ENCODE measurements at places on chromosomes 2 and 18.
A peak's percentile ranks its signal among the peaks of the same experiment; 100 is the strongest.

DNA sequence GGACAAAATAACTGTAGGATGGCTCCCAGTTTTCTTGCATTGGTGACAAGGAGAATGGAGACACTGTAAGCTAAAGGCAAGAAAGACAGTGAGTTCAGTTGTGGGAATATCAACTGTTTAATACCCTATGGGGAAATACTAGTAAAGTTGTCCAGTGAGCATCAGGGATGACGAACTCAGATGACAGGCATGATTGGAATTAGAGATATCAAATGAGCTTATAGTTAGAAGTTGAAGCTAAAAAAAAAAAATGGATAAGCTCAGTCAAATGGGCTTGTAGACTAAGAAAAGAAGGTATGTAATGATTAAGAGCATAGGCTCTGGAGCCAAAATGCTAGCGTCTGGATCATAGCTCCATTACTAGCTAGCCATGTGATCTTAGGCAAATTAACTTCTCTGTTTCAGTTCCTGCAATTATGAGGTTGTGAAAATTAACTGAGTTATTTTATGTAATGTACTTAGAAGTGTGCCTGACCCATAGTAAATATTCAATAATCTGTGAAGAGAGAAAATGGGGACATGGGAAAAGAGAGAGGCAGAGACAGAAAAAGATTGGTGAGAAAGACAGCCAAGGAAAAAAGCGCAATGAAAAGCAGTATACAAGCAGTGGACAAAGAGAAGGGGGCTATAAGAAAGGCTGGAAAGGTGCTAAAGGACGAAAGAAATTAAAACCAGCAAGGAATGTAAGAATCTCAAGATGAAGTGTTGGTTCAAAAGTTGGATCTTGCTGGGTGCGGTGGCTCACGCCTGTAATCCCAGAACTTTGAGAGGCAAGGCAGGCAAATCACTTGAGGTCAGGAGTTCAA lies 95.7 kb upstream of the SLC39A10 start:
- DNase-seq, result no peak

DNA sequence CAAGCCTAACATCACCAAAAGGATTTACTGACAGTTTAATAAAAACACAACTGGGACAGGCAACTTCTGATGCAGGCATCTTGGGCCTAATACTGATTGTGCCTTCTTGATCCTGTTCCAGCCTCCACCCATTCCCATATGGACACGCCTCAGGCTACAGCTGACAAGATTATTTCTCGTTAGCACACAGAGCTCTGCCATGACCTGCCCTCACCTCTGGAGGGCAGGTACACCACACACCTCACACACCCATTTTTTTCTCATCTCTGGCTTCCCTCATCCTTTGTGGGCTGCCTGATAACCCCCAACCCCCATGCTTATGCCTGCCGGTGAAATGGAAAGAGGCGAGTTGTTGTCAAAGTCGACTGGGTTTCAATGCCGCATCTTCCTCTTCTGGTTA lies 147.0 kb downstream of the ANTXR1 start:
- DNase-seq, result no peak

DNA sequence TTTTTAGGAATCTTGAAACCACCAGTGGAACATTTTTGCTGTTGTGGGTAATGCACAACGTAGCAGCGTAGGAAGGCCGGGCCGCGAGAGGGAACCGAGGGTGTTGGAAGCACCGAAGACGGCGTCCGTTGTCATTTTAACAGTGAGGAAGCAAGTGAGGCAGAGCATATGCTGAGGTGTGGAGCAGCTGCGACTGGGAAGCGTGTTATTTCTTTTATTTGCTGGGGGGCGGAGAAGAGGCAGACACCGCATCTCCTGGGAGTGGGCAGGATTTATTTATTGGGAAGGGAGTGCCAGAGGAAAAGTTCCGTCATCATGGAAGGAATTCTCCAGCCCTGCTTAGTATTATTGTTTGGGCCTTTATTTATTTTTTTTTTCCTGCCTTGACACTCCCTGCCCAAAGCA lies 232.8 kb downstream of the KLHL29 start:
- no peak for DNase-seq

DNA sequence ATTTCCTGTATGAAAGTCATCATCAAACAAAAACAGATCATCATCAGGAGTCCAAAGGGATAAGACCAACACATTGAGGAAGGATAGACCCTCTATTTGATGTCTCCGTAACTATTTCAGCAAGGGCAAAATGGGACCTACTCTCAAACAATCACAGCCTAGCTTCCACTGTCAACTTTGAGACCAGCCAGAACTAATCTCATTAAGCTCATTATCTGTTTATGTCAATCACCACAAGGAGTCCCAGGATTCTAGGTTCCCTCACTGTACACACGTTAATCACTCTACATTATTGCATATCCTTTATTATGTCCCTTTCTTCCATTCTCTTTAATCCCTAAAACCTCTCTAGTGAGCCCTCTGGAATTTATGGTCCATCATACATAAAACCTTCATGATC lies 370.3 kb upstream of the LINC00305 start:
- DNase-seq, result no peak

DNA sequence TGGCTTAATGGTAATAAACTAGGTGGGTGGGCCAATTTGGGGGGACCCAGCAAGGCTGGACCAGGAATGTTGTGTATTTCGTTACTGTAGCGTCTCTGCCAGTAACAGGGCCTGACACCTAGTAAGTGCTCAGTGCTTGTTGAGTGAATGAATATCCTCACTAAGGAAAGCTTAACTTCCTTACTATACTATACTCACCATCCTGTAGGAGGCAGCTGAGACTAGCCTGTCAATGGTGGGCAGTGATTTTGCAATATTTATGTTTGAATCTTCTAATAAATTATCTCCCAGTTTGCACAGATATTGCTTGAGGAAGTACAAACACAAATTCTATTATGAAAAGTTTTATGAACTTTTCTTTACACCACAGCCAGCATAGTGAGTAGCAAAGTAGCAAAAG lies 370.7 kb upstream of the SYT4 start:
- DNase-seq, result no peak

DNA sequence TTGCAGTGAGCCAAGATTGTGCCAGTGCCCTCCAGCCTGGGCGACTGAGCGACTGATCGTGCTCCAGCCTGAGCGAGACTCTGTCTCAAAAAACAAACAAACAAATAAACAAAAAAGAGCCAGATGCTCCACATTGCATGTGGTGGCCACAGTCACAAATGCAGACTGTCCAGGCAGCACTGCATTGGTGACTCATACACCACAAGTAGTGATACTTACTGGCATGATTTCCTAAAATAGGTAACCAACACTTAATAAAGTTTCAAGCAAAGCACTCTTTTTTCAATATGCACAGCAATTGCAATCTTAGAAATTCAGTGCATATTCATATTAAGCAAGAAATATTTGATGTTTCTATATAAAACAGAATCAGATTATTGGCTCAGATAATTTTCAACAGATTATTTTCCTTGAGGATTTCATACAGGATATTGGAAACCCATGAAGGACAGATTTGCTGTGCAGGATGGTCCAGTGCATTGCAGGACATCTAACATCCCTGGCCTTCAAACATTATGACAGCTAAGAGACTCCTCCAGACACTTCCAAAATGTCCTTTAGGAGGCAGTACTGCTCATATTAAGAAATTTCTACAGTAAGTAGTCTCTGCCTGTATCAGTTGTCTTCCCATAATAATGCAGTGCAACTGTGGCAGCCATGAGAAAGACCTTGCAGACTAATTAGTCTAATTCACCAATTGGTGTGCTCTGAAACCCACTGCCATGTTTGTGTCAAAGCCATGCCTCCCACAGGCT lies 10.5 kb upstream of the SLC1A4 start:
- DNase-seq, result peak; percentile 22

DNA sequence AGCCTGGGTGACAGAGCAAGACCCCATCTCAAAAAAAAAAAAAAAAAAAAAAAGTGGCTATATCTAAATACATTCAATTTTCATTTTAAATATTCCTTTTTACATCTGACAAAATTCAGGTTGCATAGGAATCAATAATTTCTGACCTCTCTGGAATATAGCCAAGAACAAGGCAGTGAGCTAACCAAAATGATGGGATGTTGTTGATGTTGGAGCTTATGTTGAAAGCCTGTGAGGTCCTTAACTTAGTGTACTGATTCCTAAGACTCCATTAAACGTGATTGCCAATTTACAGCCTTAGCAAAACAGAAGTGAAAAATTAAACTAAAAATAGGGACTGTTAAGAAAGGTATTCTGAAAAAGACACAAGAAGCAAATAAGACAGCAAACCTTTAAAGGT lies 109.6 kb downstream of the MEP1B start:
- no peak for DNase-seq

- DNase-seq, result no peak
Measured at GRCh38 chr2:86671337-86671981, 47.8 kb upstream of the RNF103 start.

DNA sequence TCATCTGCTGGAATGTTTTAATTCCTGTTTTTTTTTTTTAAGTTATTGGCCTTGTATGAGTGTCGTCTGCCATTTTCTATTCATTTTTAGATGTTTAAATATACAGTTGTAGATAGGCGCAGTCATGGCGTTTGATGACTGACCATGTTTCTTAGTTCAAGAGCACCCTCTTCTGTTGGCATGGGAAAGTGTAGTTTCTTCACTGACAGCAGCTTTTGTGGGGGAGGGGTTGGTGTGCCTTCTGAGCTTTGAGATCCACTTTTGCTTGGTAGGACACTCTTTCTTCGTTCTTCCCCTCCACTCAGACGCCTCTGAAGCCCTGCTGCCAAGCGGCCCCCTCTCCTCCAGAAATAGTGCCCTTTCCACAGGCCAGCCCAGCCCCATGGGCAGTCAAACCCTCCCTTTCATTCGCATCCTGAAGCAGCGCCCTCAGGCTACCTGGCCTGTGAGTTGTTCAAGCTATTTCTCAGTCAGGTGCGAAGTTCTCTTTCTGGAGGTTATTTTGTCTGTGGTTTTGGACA lies 492.0 kb downstream of the TNS1 start:
- peak; percentile 63 for DNase-seq

GRCh38 chr2:170206246-170206645 lies 28.3 kb downstream of the MYO3B start:
- DNase-seq, result no peak

DNA sequence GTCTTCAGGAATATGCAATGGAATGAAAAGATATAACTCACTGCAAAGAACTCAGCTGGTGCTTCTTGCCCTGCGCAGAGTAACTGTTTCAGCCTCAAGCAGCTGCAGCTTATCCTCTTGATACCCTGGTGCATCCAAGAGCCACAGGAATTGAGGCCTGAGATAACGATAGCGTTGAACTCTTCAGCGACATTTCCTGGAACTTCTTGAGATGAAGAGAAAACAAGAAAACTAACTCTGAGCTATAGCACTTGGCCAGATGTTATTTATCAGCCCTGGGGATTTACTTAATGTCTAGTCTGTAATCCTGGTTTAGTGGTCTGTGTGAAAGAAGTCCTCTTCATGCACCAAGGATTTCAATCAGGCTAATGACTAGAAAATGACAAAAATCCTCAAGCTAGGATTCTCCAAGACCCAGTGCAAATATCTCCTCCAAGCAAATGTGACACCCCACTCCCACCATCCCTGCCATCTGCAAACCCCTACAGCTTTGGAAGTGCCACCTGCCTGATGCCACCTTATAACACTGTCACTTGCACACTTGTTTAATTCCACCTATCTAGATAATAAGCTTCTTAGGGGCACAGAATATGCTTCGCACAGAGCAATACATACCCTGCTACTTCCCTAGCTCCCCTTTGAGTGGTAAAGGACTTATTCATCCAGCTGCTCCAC lies 40.6 kb downstream of the EHD3 start:
- no peak for DNase-seq

DNA sequence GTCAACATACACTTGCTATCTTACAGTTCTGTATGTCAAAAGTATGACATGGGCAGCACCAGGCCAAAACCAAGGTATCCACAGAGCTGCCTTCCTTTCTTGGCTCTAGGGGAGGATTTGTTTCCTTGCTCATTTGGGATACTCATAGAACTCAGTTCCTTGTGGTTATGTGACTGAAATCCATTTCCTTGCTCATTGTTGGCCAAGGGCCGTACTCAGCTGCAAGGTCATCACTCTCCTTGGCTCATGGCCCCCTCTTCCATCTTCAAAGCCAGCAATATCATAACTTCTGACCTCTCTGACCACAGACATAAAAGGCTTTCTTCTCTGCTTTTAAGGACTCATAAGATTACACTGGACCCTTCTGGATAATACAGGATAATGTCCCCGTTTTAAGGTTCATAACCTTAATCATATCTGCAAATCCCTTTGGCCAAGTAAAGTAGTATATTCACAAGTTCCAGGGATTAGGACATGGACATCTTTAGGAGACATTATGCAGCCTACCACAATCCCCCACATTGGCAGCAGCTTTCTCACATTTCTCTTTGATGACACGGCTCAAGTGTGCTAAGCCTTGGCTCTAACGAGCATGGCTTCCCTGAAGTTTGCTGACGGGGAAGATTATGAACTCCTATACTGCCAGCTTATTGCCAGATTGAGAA lies 20.9 kb downstream of the TMEM237 start:
- no peak for DNase-seq

- no peak for DNase-seq
Measured at GRCh38 chr2:74843899-74844298, 10.0 kb downstream of the HK2 start.

DNA sequence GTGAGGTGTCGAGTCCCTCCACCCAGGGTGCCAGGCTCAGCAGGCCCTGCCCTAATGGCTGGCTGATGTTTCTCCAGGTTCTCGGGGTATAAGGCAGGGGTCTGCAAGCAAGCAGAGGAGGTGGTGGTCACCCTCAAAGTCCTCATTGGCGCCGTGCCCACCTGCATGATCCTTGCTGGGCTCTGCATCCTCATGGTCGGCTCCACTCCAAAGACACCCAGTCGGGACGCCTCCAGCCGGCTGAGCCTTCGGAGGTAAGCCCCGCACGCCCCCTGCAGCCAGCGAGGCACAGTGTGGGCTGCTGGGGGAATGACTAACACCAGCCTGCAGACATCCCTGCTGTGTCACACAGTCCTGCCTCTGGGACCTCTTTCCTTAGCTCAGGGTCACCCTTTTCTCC lies 14.1 kb downstream of the MFSD2B start:
- no peak for DNase-seq

DNA sequence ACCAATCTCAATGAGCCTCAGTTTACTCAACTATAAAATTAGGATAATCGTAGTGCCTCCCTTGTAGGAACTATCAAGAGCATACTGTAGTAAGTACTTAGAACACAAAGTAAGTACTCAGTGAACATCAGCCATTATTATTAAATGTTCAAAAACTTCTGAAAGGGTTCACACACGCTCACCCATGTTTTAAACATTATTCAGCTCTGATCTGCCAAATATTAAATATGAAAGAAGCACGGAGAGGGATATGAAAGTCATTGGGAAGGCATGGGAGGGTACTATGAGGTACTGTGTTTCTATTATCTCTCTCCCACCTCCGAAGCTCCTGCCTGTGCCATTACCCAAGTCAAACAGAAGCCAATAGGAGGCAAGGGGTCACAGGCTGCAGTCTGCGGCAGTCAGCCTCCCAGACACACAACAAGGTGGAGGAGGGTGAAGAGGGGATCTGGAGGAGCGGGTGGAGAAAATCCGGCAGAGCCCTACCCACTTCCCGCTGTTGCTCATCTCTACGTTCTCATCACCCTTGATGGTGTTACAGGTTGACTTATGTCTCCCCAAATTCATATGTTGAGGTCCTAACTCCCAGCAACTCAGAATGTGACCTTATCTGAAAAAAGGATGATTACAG lies 2.0 kb upstream of the TBC1D8 start:
- DNase-seq, result no peak

- DNase-seq, result no peak
Measured at GRCh38 chr18:42730272-42730671, 385.2 kb downstream of the RIT2 start.

- DNase-seq, result no peak
Measured at GRCh38 chr2:197075281-197075680, 148.8 kb upstream of the PGAP1 start.
